ENCODE measurements at places on chromosomes 3 and 15. TPM values are rescaled to one million over a fixed set of nuclear protein-coding genes. Genes with fewer than 3 reads are reported as not detected.

The FANCD2OS gene
- total RNA-seq: not detected

The MAGEF1 gene
- total RNA-seq: 14.3 TPM

The PRR20G gene
- total RNA-seq: not detected

The ITGB5 gene
- total RNA-seq: 2.2 TPM

The USP4 gene
- 96.9 TPM for total RNA-seq

The MKRN3 gene
- 1.5 TPM for total RNA-seq

The CHST13 gene
- not detected for total RNA-seq

The RTP3 gene
- total RNA-seq: not detected

The TMEM108 gene
- not detected for total RNA-seq

The CATSPER2 gene
- 8.9 TPM for total RNA-seq

The ANKRD63 gene
- total RNA-seq: not detected

The LRTM1 gene
- not detected for total RNA-seq

All from activated CD4-positive, alpha-beta T cell treated with anti-CD3 and anti-CD28 coated beads, Interleukin-2, amount 10 ng/mL, durations not matched to agents 24 days and 14 days (primary cell).